Stimulated activated CD4-positive, alpha-beta T cell treated with anti-CD3 and anti-CD28 coated beads, Interleukin-4, amount 100 ng/mL, for 48 hours (primary cell): ENCODE measurements at places on chromosomes 3 and 15.
A peak's percentile ranks its signal among the peaks of the same experiment; 100 is the strongest.

- DNase-seq: no peak
Observed at GRCh38 chr3:188320757-188321156, 166.8 kb downstream of the LPP start.

DNA sequence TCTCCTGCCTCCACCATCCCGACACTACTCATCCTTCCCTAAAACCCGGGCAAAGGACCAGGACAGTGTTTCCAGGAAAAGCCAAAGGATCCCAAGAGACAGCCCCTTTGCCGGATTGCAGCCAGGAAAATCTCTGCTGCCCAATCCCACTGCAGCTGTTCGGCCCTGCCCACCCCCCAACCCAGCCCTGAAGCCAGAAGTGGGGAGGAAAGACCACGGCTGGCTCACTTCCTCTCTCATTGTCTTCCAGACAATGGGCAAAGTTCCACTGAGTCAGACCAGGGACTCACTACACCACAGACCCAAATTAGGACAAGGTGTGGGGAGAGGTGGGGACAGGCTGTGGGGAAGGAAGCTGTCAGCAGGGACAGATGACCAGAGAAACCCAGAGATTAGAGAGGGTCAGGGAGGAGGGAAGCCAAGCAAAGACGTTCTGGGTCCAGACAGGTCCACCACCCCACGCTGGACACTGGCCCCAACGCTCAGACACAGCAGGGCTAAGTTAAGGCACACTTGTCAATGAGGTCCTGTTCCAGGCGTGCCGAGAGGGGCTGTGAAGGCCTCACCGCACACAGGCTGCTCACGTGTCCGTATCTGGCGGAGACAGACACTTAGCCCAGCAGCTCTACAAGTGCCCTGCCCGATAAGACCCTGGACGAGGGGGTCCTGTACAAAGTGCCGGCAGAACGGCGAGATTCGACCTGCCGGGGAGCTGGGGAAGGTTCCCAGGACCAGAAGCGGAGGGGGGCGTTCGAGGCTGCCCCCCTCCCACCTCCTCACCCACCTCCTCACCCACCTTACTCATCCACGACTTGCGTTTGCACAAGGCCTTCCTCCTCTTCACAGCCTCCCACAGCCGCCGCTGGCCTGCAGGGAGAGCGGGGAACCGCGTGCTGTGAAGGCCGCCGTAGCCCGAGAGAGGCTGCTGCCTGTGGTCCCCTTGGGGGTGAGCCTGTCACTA, 21.9 kb downstream of the TNK2 start:
- DNase-seq: no peak

GRCh38 chr15:62060896-62061280, 641 bp upstream of the VPS13C start:
- DNase-seq: no peak

DNA sequence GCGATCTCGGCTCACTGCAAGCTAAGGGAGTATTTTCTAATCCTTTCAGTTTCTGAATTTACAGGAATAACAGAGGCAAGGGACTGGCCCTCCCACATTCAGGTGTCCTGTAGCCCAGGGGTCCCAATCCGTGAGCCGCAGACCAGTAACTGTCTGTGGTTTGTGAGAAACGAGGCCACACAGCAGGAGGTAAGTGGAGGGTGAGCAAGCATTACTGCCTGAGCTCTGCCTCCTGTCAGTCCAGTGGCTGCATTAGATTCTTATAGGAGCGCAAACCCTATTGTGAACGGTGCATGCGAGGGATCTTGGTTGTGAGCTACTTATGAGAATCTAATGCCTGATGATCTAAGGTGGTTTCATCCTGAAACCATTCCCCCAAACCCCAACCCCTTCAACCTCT, 5.0 kb upstream of the IL17RC start:
- DNase-seq: no peak

DNA sequence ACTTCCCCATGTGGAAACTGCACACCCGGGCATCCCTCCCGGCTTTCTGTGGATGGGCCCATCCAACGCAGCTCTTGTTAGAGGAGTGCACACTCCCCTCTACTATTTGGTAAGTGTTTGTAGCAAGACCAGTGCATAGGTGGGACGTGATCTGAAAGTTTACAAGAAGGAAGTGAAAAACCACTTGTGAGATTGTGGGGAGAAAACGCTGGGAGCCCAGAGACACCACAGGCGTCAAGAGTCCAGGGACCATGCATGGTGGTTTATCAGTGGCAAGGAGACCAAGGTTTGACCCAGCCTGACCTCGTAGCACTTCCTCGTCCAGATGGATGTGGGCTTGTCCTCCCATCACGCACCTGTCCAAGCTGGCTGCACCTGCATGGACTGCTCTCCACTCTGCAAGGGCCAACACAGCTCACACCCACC, 51.6 kb downstream of the ATP10A start:
- DNase-seq: no peak

GRCh38 chr3:102059145-102059943, 210.0 kb downstream of the NFKBIZ start:
- no peak for DNase-seq

DNA sequence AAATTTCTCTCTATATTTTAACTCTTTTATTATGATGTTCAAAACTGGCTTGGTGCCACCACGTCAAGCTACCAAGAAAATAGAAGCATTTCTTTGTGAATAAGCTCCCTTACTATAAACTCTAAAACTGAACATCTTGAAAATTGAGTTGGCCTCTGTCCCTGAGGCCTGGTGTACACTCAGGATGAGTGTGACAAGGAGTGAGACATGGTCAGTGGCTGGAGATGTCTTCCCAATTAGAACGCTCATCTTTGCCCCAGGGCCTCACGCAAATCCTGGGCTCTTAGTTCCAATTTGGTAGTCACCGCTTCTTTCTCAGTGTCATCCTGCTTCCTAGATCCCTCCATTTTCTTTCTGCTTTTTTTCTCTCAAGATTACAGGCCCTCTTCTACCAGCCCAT, 26.2 kb downstream of the SLC2A2 start:
- DNase-seq: no peak

DNA sequence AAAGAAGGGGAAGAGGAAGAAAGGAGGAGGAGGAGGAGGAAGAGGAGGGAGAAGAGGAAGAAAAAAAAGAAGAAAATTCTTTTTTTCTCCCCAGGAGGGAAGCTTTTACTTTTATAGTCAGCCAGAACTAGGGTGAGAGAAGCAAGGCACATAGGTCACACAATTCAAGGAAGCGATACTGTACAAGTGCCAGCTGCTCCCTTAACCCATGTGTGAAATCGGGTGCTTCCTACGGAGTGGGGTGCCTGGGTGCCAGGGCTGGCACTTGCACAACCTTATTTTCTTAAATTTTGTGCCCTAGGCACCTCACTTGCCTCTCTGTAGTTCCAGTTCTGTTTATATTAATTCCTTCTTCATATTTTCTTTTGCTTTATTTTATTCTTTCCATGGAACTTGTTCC, 150.4 kb downstream of the LIPC start:
- DNase-seq: no peak

- DNase-seq: peak; percentile 54
Observed at GRCh38 chr3:118882353-118882947, 152.2 kb downstream of the IGSF11 start.

- DNase-seq: no peak
Observed at GRCh38 chr3:114850898-114851297, 296.2 kb downstream of the ZBTB20 start.

- no peak for DNase-seq
Observed at GRCh38 chr3:113211330-113212149, at the start of gene BOC. Gene BOC, plus strand, starts transcription at chr3:113211557. Its CDS starts 38,246 bp downstream, at chr3:113249803.

DNA sequence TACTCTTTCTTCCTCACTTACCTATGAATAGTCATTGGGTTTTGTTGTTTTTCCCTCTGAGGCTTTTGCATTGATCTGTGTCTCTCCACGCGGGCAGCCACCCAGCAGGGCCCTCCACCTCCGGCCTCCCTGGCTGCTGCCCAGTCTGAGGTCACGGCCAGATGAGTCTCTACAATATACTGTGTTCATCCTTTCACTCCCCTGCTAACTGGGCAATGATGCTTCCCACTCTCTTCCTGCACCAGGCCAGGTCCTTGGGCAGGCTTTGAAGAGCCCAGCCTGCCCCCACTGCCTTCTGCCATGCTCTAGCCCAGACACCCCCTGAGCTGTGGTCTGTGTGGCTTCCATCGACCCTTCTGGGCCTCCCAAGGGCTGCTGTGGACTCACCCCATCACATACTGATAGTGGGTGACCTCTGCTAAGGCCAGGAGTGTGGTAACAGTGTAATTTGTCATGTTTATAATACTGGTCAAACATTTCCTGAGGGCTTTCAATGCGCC, 18.0 kb downstream of the PDIA5 start:
- no peak for DNase-seq

- DNase-seq: no peak
Observed at GRCh38 chr3:73192036-73192738, 130.7 kb downstream of the EBLN2 start.

DNA sequence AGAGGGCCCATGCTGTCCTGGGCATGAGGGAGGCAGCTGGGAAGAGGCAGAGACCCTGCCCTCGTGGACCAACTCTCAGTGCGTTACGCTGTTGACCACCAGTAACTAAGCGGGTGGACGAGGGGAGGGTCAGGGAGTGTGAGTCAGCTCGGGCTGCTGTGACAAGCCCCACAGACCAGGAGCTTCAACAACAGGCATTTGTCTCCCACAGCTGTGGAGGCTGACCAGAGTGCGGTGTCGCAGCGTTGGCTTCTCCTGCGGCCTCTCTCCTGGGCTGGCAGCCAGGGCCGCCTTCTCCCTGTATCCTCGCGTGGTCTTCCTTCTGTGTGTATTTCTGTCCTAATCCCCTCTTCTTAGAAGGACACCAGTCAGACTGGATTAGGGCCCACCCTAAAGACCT, 13.0 kb downstream of the EFCC1 start:
- no peak for DNase-seq

DNA sequence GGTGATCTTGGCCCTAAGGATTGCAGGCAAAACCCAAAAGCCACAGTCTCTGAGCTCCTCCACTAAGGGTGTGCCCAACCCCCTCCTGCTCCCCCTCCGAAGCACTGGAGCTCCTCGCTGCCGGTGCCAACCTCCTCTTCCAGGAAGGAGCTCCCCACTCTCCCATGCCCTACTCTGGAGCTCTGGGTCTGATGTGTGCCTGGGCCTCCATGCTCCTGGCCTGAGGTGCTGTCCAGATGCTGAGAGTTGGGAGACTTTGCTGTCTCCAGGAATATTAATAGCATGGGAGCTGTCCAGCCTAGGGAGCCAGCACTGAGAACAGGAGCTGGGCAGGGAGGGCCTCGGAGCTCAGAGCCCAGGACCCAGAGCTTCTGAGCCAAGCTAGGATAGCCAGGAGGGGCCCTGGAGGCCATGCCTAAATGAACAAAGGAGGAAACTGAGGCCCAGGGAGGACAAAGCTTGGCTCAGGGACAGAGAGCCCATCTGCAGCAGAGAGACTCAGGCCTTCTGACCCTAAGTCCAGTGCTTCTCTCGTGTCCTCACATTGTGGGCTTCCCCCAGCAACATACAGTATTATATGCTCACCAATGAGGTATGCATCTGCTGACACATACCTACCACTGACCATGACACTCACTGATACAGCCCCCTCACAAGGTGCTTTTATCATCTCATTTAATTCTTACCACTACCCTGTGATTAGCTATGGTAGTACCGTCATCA, 36.9 kb upstream of the HERC1 start:
- DNase-seq: no peak

- no peak for DNase-seq
Observed at GRCh38 chr3:14489641-14490040, 50.5 kb downstream of the GRIP2 start.

GRCh38 chr3:159914426-159914825, 74.2 kb upstream of the IL12A start:
- DNase-seq: no peak

DNA sequence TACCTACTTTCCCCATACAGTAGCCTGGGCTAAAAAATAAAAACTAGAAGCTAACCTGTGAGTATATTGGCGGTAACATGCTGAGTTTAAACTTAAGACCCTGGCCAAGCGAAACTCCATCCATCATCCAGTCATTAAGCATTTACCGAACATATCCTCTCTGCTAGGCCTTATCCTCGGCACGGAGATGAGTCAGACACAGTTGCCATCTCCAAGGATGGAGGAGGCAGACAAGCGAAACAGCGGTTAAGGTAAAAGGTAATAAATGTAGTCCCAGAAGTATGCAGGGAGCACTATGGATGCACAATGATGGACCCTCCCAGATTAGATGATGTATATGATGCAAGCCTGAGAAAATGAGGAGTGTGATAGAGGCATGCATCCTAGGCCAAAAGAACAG, 143.6 kb downstream of the RYR3 start:
- DNase-seq: no peak

- DNase-seq: no peak
Observed at GRCh38 chr15:80375968-80376891, 28.0 kb upstream of the ARNT2 start.

GRCh38 chr15:101003706-101004105, 84.5 kb downstream of the LRRK1 start:
- no peak for DNase-seq

GRCh38 chr15:101203607-101204189, 48.1 kb downstream of the CHSY1 start:
- DNase-seq: no peak

DNA sequence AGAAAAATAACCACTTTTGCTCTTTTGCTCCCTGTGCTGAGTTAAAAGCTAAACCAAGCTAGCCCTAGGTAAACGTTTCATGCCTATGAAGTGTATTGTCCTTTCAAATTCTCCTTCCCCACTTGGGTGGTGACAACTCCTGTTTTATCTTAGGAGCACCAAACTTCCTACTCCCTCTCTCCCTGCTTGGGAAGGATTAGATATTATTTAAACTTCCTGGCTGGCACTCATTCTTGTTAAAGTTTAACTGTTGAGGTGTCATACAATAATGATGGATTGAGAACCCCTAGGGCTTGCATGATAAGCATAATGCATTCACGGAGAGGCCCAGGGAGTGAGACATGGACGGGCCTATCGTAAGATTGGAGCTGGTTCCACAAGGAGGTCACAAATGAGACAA, 29.5 kb downstream of the B4GALT4 start:
- DNase-seq: no peak

DNA sequence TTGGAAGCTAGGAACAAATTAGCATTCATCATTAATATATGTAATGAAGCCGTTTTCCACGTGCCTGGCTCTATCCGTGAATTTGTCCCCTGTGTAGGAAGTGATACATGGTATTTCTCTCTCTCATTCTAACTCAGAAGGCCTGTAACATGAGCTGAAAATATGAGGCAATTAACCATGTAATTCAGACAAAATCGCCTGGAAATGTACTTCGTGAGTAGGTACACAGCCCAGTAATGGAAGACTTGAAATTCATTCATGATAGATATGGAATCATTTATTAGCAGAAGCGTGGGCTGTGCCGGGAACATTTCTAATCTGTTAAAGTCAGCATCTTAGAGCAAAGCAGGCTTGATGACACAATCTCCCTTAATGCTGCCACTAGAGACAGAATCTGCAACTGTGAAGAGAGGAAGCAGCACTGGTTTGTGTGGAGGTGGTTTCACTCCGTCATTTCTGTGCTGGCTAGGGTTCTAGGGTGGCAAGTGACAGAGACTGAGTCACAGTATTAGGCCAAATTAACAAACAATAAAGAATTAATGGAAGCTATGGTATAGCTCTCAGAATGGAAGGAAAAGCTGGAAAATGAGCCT, 225.0 kb upstream of the PROK2 start:
- DNase-seq: no peak

DNA sequence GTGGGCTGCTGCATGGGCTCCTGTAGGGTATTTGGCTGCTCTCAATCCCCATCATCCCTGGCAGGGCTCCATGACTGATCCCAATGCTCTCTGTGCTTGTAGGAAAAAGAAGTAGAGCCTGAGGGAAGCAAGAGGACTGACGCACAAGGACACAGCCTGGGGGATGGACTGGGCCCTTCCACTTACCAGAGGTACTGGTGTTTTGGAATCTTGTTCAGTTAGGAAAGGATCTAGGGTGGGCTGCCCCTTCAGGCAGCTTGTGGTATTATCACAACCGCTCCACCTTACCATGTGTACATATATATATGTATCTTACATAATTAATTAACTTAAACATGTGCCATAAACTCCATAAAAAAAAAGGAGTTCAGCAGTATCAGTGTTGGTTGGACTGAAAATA, 1.3 kb downstream of the SLC28A2 start:
- no peak for DNase-seq
